ENCODE measurements at places on chromosomes 12 and 14. TPM values are rescaled to one million over a fixed set of nuclear protein-coding genes. Genes with fewer than 3 reads are reported as not detected.

CLEC4C gene
- total RNA-seq, result not detected

SYT10 gene
- total RNA-seq, result not detected

BMAL2 gene
- total RNA-seq, result 19.0 TPM

VDR gene
- total RNA-seq, result 3.5 TPM

LRRC43 gene
- total RNA-seq, result 1.3 TPM

RBMS2 gene
- 12.2 TPM for total RNA-seq

SLC5A8 gene
- total RNA-seq, result not detected

KRT78 gene
- total RNA-seq, result not detected

COPS7A gene
- total RNA-seq, result 95.1 TPM

VRTN gene
- total RNA-seq, result not detected

APOF gene
- not detected for total RNA-seq

KRT2 gene
- total RNA-seq, result not detected

HOXC4 gene
- 1.6 TPM for total RNA-seq

TOMM20L gene
- total RNA-seq, result not detected

RERGL gene
- total RNA-seq, result not detected

CCDC88C gene
- 0.67 TPM for total RNA-seq

STAT6 gene
- 64.7 TPM for total RNA-seq

NR1H4 gene
- total RNA-seq, result 0.34 TPM

PLCZ1 gene
- not detected for total RNA-seq

RFX4 gene
- not detected for total RNA-seq

CFAP54 gene
- total RNA-seq, result 0.34 TPM

C12orf60 gene
- 1.3 TPM for total RNA-seq

ZBTB1 gene
- total RNA-seq, result 18.7 TPM

GRIP1 gene
- total RNA-seq, result not detected

TMEM132D gene
- total RNA-seq, result not detected

NKX2-1 gene
- not detected for total RNA-seq

NPAS3 gene
- total RNA-seq, result under 0.01 TPM

TGFB3 gene
- 1.9 TPM for total RNA-seq

CLEC2B gene
- 2.5 TPM for total RNA-seq

CEP128 gene
- total RNA-seq, result 5.4 TPM

VCPKMT gene
- 3.7 TPM for total RNA-seq

All from bronchus fibroblast of lung (primary cell).